Activated CD8-positive, alpha-beta memory T cell treated with anti-CD3 and anti-CD28 coated beads for 1 hour (primary cell): ENCODE measurements at places on chromosomes 6 and 20.
A peak's percentile ranks its signal among the peaks of the same experiment; 100 is the strongest.

DNA sequence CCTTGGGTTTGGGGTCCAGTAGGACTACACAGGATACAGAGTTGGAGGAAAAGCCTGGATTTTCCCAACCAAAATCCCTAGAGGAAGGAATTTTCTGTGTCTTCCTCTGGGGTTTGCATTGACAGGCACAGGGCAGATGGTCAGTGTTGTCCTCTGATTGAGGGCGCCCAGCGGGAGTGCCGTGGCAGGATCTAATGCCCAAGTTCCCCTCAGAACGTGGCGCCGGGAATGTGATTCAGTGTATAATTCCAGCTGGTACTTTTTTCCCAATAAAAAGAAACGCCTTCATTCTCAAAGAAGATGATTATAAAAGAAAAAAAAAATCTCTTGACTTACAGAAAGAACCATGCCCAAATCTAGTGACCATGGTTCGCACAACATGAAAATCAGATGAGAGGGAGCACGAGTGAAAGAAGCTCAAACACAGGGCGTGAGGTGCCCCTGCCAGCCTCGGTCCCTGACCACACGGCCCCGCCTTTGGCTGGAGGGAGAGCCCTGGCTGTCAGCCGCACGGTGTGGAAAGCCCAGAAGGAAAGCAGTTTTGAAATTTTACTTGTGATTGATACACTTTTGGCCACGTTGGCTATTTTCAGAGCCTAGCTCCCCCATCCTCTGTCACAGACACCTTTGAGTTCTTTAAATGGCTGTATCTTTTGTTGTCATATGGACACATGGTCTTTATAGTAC, 31.6 kb downstream of the VEGFA start:
- no peak for DNase-seq

GRCh38 chr6:90005048-90005827, 111.0 kb downstream of the GJA10 start:
- DNase-seq = no peak

DNA sequence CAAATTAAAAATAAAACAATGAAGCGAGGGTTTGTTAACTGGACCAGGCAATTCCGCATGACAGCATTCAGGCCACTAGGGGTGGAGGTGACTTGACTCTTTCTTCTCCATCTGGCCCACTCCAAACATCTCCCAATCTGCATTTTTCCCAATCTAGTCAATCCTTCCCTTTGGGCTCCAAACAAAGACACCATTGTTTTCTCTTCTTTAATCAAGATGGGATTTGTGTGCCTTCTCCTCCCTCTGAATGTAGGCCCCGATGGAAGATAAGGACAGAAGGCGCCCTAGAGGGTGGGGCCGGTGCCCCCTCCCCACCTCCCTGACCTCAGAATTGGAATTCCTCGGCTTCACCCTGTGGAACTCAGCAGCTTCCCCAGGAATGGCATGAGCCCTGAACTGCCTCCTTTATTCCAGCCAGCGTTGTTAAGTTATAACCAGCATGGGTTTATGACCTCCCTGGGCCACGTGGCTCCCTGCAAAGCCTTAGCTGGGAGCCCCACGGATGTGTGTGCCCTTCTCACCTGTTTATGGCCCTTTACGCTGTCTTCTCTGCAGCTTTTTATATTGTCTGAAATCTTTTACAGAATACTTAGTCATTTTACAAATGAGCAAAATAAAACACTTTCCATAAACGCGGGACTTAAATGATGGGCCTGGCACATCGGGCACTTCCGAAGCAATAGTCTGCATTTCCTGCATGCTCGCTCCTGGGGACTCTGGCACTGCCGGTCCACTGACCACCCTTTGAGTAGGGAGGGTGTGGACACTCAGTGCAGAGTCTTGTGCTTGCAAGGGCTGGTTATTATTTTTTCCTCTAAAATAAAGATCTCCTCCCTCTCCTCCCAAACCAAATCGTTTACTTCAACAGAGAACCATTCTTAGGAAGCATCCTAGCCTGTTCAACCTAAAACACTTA, 24.5 kb downstream of the OVOL2 start:
- DNase-seq = no peak

DNA sequence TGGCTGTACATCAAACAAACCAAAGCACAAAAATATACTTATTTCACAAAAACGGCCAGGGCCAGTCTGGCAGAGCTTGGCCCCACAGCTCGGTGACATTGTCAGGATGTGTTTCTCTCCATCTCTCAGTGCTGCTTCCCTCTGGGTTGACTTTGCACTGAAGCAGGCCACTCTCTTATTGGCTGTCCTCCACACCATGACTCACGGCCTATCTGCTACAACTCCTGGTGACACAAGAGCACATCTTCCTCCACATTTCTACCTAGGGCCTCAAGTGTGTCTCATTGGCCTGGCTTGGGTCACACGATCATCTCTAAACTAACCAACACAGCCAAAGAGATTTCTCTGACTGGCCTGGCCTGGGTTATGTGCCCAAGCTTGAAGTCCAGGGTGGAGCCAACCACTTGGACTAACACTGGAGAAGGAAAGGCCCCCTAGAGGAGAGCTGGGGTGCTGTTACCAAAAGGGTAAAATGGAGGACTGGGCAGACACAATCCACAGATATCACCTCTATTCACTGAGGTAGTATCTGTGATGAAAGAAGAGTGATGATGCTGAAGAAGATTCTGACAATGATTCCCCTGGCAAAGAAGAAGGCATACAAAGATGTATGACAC, 159.8 kb upstream of the TSHZ2 start:
- DNase-seq = no peak

DNA sequence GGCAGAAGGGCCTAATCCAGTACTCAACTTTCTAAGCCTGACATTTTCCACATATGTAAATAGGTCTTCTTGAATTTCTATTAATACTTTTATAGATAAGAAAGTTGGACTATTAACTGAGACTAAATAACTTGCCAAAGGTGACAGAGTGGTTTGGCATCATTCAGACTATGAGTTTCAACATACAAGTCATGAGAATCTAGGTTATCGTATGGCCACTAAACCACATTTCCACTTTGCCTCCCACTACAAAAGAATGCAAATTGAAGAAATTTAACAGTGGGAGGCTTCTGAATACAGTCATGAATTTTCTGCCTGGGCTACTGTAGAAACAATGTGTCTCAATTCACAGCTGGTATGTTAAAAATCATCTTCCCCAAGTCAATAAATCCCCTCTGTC, 531.0 kb upstream of the AGPAT4 start:
- no peak for DNase-seq

DNA sequence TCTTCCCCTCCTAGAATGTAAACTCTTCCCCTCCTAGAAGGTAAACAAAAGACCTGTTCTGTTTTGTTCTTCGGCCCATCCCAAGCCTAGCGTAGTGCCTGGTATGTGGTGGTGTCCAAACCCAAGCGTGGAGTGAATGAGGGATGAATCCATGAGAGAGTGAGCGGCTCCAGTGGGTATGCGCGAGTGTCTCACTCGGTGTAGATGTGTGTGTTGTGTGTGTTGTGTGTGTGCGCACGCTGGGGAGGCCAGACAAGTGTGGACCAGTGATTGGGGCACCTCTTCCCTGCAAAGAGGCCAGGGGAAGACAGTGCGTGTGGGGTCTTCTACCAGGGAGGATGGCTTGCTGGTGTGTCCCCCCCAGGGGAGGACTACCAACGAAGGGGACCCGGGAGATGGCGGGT, 392 bp upstream of the SLC2A10 start:
- DNase-seq = no peak

DNA sequence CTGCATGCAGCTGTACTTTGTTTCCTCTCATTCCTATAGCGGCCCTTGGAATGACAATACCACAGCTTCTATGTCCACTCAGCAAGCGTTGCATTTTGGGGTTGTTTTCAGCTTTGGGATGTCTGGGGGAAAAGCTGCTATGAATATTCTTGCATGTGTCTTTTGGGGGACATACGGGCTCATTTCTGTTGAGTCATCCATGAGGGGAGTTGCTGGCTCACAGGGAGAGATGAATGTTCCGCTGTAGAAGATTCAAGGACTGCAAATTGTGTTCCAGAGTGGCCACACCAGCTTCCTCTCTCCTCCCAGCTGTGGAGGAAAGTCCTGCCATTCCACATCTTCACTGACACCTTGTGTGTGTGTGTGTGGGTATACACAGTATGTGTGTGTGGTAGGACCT, 43.3 kb downstream of the TGM2 start:
- no peak for DNase-seq

DNA sequence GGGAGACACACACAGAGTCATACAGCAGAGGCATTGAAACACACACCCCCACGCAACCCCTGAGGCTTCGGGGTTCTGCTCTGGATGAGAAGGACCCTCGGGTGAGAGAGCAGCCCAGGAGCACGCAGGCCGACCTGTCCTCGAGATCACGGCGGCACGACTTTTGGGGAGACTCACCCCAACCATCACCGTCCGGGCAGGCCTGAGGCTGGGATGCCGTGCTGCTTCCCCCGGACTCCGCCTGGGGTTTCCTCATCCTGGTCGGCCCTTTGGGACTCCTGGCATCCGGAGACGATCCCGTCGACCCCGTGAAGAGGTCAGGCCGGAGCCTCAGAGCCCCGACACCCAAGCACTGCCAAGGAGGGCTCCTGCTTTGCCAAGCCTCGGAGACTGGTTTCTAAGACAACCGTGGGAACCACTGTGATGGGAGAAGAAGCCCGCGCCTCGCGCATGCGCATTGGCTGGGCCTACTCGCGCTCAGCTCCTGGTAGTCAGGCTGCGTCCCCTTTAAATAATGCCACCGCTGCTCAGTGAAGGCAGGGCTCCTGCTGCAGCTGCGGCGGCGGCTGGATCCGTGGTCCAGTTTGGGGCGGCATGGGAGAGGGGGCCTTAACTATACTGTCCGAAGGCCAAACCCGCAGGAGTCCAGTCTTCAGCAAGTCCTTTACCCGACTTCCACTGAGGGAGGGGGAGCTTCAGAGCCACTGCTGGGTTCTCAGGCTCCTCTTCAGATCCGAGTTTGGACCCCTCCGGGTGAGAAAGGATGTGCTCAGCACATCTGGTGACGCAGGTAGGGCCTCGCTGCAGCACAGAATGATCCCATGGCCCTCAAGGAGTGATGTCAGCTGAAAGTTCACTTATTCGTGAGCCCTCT, 171.4 kb upstream of the ZNF337 start:
- DNase-seq = peak; percentile 59

DNA sequence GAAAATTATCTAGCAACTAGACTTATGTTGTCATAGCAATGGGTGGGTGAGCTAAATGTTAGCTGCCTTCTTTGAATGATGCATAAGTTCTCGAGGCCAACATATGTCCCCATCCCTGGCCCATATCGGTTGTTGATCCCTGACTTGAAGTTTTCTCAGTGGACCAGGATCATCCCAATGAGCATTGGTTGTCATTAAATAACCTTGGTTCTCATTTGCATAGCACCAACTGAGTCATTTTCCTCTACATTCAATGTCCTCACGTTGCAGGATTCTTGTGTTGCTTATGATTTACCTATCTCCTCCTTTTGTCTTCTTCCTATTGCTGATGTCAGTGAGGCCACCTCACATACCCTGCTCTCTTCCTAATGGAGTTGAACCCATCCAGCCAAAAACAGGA, 12.1 kb upstream of the AHCY start:
- no peak for DNase-seq

GRCh38 chr20:51752343-51752951, 15.7 kb downstream of the ATP9A start:
- DNase-seq = no peak

DNA sequence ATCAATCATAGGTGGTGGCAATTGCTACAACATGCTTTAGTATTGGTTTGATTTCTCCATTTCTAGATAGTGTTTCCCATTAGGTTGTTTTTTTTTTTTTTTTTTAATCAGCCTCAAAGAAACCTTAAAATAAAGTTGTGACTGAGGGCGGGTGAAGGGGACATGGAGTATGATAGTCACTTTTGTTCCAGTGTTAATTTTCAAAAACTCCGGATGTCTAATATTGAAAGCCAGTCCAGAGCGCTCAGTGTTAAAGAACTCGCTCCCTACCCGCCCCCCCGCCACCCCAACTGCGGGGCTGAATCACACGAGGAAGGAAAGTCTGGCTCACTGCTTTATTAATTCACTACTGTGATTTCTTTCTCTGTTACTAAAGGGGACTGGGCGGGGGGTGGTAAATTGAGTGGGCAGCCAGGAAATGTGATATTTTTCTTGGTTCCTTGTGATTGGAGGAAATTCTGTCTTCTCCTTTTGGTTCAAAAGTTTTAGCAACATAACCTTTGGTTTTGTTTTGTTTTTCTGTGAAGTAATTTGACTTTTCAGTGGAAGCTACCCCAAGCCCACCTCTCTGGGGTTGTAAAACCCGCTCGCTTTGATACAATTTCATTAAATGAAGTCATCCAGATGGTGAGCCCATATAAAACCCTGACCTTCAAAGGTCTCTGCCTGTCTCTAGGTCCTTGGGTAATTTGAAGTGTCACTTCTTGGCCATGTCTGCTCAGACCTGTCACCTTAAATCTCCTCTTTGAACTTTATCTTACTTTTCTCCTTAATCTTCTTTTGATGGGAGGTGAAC, 38.0 kb downstream of the TNFAIP3 start:
- DNase-seq = peak; percentile 42

GRCh38 chr20:57612436-57612835, 7.8 kb downstream of the ZBP1 start:
- DNase-seq = no peak

DNA sequence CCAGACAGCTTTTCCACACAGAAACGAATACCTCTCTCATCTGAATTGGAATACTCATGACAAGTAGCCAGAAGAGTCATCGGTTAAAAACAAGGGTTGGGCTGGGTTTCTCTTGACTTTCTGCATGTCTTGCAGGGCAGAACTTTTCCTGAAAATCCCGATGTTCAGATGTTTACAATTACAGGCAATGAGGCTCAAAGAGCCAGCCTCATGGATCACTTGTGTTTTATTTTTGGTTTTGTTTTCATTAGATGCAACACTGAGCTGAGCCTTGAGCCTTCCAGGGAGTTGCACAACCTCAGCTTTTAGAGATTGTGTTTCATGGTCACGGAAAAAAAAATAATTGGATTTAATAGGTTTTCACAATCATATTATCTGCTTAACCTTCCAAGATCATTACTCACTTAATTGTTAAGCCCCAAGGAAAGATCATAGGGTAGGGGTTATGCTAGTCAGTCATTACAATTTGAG, 288.1 kb upstream of the PRDM1 start:
- no peak for DNase-seq

DNA sequence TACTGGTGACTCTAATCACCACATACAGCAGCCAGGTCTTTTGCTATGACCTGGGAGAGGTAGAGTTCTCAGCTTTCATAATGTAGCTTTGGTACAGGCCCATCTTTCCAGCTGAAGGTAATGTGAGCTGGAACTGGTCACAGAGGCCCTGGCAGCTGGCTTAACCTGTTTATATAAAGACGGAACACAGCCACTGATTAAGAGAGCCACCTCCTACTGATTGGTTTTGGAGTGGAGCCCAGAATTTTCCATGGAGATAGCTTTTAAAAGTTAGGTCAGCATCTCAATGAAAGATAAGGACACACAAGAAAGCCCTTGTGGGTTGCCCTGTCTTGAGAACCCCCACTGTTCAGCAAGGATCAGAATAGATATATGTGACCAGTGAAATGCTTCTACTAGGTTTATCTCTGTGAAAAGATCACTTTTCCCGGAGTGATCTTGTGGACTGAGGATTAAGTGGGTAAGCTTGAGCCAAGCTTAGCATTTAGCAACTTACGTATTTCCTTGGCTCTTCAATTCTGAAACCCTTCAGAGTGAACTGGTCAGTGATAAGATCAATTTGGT, 213.7 kb upstream of the CITED2 start:
- DNase-seq = no peak
